Activated T-helper 9 cell treated with anti-CD3 and anti-CD28 coated beads, Interleukin-2, amount 50 U/mL, for 16 hours (primary cell): ENCODE measurements at places on chromosomes 4 and X.

DNA sequence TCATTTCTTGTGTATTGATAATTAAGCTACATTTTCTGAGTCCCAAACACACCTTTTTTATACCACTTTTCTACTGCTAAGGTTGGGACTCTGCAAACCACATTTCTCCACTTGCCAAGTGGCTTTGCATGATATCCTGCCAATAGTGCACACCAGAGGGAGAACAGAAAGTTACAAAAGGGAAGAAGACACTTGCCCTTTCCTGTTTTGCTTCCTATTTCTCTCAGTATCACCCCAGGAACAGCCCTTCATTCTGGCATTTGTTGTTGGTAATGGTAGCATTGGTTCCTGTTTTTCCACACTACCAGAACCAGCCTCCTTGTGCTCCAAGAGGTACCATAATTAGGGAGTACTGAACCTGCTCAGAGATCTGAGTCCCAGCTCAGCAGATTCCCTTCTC lies 87.1 kb downstream of the HDX start:
- DNase-seq, result no peak

GRCh38 chrX:13334491-13334890 lies 14.6 kb upstream of the ATXN3L start:
- no peak for DNase-seq

DNA sequence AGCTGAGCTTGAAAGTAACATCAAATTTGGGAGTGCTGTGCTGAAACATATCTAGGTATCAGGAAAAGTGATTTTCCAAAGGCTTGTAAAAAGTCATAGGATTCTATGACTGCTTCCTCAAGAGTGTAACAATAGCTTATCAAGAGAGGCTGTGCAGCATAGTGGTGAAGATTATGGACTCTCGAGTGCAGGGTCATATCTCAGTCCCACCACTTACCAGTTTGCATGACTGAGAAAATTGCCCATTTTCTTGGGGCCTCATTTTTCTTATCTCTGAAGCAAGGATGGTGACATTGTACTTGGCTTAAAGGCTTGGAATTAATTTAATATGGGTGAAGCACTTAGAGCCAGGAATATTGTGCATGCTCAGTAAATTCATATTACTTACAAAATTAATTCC lies 57.2 kb downstream of the AFF1 start:
- no peak for DNase-seq

- no peak for DNase-seq
Measured at GRCh38 chrX:6732101-6732500, 197.2 kb upstream of the VCX3A start.

DNA sequence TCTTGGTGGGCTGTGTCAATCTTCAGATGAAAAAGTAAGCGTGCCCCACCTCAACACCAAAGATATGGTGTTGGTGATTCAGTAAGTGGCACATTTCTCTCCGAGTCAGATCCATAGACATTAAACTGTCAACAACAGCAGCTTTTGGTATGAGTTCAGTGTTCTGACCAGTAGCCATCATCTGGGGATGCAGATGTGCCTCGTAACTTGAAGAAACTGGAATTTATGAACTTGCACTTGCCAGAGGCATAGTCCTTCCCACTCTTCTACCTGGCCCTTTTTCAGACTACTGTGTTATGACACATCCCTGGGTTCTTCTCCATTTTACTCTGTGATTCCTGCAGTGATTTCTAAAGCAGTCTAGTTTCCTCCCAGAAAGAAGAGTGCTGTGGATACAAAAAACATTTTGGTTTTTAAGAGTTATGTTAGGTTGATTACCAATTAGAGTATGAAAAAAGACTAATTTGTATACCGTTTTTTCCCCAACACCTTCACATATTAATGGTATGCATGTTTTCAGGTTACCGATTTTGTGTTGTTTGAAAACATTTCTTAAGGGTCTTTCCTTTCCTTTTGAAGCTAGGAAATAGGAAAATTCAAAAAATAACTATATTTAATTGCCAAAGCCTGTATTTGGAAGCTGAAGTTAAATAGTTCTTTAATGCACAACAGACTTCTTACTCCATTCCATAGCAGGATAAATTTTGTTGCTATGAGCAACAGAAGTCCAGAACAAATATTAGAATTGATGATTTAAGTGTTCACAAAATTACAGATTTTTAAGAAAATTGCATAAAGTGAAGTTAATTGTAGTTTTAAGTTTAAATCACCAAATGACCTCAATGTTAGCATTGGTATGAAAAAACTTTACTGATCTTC lies 39.3 kb downstream of the NUDT6 start:
- no peak for DNase-seq

GRCh38 chr4:4923201-4923600 lies 63.7 kb downstream of the MSX1 start:
- DNase-seq, result no peak

GRCh38 chrX:140157143-140157542 lies 191.8 kb upstream of the CXorf66 start:
- DNase-seq, result no peak
